ENCODE measurements at places on chromosomes 4 and X. TPM values are rescaled to one million over a fixed set of nuclear protein-coding genes. Genes with fewer than 3 reads are reported as not detected.
A peak's percentile ranks its signal among the peaks of the same experiment; 100 is the strongest.

DNA sequence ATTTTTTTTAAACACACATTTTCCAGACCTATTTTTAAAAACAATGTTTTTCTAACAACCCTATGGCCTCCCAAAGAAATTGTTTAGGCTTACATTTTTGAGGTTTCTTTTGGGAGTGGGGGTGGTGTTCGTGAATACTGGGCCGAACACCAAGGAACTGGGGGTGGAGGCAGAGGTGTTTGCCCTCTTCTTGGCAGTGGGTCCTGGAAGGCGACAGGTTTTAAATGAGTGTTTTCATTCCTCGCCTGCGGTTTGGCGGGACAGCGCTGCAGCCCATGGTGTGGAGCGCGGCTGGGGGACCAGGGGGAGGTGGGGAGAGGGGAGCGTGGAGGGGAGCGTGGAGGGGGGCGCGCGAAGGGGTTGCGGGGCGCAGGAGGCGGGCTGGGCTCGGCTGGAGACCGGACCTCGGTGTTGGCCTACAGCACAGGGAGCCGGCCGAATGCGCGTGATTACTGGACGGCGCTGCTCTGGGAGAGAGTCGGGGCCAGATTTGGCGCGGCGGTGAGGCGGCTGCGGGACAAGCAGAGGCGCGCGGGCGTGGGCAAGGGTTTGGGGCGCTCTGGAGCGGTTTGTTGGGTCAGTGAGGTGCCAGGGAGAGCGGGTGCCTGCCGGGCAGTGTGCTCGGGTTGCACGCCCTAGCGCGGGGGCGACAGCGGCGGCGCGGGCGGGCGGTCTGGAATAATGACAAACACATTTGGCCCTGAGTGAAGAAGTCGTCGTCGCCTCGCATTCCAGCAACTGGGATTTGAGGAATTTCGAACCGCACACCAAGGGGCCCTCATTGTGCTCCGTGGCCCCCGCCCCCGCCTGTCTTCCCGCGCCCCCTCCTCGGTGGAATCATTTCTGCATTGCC is 764 bp downstream of the PDGFRA start:
- DNase-seq: no peak

GRCh38 chr4:103719830-103720207 is at the start of gene TACR3:
Gene TACR3 (minus strand): TSS chr4:103719985. CDS start chr4:103719675, 310 bp downstream.
- peak; percentile 14 for DNase-seq

DNA sequence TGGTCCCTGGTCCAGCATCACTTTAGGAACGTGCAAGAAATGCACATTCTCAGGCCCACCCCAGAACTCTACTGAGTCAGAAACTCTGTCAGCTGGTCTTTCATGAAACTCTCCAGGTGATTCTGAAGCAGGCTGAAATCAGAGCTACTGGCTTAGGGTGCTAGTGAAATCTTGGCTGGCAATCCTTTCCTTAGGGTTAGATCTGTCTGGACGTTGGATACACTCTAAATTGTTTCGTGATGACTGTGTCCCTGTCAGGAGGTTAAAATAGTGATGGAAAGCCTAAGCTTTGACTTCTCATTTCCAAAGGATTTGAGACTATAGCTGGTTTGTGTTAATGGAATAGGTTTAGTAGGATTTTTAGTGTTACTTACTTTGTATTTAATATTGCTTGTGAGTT is 99.1 kb downstream of the ARHGAP10 start:
- DNase-seq: no peak

DNA sequence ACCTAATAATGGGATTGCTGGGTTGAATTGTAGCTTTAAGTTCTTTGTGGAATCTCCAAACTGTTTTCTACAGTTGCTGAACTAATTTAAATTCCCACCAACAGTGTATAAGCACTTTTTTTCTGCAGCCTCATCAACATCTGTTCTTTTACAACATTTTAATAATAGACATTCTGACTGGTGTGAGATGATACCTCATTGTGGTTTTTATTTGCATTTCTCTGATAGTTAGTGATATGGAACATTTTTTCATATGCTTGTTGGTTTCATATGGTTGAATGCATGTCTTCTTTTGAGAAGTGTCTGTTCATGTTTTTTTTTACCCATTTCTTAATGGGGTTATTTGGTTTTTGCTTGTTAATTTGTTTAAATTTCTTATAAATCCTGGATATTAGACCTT is 1718.9 kb downstream of the C4orf33 start:
- no peak for DNase-seq

The TGIF2LX gene
- 12.8 TPM for total RNA-seq

DNA sequence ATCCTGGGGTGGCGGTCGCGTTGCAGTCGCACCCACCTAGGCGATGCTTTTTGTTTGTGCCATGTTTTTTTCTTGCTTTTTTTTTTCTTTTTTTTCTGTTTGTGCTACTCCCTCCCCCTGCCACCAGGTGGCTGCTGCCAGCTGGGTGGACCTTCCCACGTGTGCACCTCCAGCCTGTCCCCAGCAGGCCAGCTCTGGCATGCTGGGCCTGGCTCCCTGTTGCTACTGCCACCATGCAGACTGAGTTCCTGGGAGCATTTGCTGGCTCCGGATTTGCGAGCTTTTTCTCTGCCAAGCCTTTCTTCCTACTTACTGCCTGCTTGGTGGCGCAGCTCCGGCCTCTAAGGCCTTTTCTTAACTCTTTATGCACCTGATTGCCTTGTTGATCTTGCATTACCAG is 161.2 kb upstream of the WDFY3 start:
- peak; percentile 40 for DNase-seq

- no peak for DNase-seq
Observed at GRCh38 chr4:5409972-5410618, 298.3 kb downstream of the EVC2 start.

DNA sequence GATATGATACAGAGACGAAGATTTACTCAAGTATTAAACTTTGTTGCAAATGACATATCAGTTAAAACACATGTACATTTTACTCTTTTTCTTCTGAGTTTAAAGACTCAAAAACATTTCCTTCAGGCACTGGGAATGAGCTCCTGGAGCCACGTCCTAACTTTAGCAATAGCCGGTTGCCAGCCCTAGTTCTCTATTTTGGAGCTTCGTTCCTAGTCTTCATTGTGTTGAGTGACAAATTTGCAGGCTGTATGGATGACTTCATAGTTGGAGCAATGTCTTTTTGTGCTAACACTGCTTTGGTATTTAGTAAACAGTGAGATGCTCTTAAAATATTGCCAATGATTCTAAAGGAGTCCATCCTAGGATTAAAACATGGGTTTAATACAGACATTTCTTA is 190.9 kb downstream of the FAT4 start:
- DNase-seq: no peak

The ETDA gene
- total RNA-seq: not detected

DNA sequence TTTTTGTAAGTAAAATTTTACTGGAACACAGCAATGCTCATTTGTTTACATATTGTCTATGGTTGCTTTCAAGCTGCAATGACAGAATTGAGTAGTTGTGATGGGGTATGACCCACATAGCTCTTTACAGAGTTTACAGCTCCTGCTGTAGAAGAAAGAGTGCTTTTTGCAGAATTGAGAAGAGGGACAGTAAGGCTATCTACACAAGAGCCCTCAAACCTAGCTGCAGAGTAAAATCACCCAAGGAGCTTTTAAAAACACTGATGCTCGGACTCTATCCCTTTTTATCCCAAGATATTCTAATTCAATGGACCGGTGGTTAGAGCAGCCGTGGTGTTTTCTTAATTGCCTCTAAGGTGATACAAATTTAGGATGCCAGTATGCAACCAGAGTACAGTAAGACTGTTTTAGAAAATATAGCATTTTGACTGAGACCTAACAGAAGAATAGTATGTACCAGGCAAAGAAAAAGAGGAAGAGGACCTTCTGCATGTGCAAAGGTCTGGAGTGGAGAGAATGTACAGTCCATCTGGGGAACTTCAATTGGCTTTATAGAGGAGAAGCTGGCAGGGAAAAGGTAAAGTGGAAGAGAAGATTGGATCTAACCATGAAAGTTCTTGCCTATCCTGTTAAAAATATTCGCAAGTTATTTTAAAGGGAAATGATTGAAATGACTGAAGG is 663.6 kb upstream of the CPEB2 start:
- DNase-seq: no peak

The NHSL2 gene
- 33.1 TPM for total RNA-seq

DNA sequence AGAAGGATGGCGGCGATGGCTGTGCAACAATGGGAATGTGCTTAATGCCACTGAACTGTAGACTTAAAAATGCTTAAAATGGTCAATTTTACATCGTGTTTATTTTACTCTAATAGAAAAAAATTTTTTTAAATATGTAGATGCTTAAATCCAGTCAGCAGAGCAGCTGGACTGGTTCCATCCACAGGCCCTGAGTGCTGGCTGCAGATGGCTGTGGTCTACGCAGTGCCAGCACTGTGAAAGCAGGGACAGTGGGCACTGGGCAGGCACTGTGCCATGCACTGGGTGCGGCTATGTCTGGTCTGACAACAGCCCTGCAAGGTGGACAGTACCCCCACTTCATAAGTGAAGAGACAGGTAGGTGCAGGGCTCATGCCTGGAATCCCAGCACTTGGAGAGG is 175.2 kb downstream of the AFAP1 start:
- DNase-seq: no peak

The MOSPD2 gene
- total RNA-seq: 14.9 TPM

DNA sequence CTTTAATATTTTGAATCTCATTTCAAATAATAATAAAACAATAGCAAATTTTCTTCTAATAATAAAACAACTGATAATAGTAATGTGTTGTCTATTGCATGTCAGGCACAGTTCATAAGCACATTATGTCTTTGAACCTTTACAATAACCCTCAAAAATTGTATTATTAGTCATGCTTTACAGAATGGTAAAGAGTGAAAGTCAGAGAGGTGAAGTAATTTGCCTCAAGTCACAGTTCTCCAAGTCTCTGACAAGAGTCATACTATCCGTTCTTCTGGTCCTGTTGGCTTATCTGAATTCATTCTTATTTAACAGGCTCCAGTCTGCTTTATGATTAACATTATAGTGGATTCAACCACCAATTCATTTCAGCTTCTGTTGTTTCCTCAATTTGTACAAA is 313.0 kb downstream of the AFF2 start:
- DNase-seq: no peak

- no peak for DNase-seq
Observed at GRCh38 chr4:2595436-2595835, 59.0 kb downstream of the FAM193A start.

- DNase-seq: no peak
Observed at GRCh38 chrX:14673764-14674163, 144.4 kb downstream of the GLRA2 start.

GRCh38 chrX:73239242-73239641 is 24.6 kb upstream of the NAP1L2 start:
- DNase-seq: no peak

The RBPJ gene
- total RNA-seq: 75.8 TPM

The ASB11 gene
- not detected for total RNA-seq

GRCh38 chrX:111470681-111471403 is 40.6 kb upstream of the SERTM2 start:
- DNase-seq: no peak

GRCh38 chr4:143455211-143455610 is 58.3 kb upstream of the SMARCA5 start:
- no peak for DNase-seq

DNA sequence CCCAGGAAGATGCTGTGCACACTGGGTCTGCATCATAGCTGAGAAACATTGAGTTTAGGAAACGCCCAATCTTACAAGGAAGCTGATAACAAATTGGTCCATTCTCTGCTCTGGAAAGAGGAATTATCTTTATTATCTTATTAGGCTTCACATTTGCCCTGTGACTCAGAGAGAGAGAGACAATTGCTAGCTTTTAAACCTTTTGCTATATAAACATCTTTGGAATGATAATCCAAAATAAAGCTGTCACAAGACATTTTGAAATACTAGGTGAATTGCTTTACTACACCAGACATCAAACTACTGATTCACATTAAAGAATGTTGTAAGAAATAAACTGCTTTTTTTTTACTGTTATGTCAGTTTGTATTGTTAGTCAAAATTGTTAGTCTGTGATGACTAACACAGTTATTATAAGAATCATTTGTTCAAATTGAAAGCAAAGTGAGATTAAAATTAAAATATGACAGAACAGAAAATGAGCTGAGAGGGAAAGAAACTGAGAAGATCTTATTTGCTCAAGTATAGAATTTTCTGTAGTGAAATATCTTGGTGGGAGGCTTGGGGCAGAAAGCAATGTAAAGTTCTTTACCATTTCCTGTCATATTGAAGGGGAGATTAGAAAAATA is 765.4 kb upstream of the PCDH10 start:
- no peak for DNase-seq

The CPLX1 gene
- 5.5 TPM for total RNA-seq

The NSD2 gene
- 144 TPM for total RNA-seq

The GUCY1B1 gene
- 4.3 TPM for total RNA-seq

The RNF4 gene
- total RNA-seq: 61.3 TPM

DNA sequence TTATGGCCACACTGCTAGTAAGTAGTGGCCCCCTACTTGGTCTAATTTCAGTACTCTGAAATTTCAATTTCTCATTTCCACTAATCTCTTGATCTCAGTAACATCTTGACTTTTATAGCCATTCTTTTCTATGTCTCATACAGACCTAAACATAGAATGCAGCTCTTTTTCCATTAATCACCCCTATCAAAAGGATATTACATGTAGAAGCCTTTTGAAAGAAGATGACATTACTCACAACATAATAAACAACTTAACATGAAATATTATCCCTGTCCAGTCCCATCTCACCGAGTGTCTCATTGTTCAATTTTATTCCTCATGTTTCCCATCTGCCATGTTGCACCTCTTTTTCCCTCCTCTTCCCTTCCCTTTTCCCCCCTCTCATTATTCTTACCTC is 81.1 kb upstream of the KLHL13 start:
- no peak for DNase-seq

DNA sequence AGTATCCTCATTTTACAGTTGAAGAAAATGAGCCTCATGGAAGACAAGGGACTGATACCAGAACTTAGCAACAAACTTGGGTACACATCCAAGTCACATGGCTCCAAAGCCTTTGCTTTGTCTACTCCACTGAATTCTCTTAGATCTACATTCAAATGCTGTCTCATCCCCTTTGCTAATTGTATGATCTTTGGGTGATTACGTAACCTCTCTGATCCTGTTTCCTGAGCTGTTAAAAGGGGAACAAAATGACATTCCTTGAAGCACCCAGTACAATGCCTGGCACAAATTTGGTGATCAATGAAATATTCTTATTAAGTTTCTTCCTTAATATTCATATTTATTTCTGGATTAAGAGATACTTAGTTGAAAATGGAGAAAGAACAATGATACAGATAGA is 5.9 kb upstream of the HPGD start:
- DNase-seq: no peak

GRCh38 chr4:181593703-181594102 is 649.5 kb upstream of the TENM3 start:
- DNase-seq: no peak

GRCh38 chrX:153539171-153539978 is 21.9 kb downstream of the ATP2B3 start:
- DNase-seq: peak; percentile 67

- no peak for DNase-seq
Observed at GRCh38 chrX:41686788-41687187, 2.0 kb upstream of the GPR34 start.

DNA sequence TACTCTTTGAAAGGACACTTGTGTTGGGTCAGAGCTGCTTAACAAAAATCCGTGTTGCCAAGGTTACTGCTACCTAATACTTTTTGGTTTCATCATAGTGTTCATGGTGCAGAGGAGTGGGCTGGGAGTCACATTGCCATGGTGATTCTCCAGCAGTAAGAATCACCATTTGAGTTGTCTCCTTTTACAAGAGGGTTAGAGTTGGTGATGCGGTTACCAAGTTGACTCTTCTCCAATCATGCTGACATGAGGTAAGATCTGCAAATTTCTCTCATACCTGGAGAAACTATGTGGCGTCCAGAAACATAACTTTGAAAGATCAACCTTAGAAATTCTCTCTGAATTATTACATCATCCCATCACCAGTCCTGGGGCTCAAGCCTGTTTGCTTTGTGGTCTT is 242.9 kb upstream of the CNKSR2 start:
- no peak for DNase-seq

Measured in testis (tissue), 5 donors.